ENCODE measurements at places on chromosomes 11 and 22.

GRCh38 chr11:84564180-84564866 lies 1062.8 kb downstream of the DLG2 start:
- no peak for DNase-seq

DNA sequence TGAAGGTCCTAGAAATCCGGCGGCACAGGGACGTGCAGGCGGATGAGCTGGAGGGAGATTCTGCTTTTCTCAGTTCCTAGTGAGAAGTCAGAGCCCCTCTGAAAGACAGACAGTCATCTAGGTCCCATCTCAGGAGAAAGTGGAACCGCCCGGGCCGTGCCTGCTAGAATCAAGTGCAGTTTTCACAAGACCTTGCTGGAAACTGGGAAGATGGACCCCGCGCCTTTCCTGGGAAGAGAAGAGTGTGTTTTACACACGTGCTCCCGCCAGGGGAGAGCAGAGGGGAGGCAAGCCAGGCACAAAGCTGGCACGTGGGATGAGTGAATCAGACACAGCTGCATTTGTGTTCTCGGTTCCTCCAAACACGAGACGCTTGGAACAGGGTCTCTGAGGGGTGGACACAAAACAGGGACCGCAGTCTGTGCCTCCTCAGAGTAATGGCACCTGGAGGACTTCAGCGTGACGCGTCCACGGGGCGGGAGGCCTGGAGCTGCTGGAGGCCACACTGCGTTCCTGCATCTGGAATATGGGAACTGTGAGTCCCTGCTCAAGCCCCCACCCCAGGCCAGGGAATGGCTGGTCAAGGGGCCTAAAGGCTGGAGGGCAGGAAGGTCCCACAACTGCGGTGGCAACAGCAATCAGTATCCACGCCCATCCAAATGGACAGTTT lies 218.3 kb downstream of the BRD1 start:
- DNase-seq: no peak

GRCh38 chr11:120424970-120425332 lies 86.6 kb upstream of the GRIK4 start:
- no peak for DNase-seq

DNA sequence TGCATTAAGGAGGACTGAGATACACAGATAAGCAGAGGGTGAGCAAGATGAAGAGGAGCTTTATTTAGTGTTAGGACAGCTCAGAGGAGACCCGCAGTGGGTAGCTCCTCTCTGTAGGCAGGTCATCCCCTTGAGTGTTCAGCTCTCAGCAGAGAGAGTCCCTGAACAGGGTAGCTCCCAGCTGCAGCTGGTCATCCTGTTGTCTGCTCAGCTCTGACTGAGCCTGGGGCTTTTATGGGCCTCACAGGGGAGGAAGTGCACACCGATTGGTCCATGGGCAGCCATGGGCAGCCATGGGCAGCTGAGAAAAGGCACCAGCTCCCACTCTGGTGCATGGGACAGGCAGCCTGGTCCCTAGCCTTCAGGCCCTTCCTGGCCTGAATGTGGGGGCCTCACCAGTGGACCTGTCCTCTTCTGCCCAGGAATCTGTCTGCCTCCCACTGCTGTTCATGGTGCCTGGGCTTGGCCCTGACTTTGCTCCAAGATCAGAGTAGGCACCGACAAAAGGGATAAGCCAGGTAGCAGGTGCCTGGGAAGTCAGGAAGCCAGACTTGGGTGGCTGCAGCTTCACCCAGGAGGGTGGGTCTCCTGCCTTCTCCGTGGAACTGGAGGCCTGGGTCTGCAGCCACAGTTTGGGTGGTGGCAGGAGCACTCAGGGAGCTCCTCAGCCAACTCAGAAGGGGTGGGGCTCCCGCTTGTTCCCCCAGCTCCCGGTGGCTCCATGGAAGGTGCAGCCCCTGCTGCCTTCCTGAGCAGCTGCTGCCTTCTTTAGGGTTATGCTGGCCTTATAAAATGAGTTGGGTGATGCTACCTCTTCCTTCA lies 54.7 kb downstream of the MYEOV start:
- no peak for DNase-seq

DNA sequence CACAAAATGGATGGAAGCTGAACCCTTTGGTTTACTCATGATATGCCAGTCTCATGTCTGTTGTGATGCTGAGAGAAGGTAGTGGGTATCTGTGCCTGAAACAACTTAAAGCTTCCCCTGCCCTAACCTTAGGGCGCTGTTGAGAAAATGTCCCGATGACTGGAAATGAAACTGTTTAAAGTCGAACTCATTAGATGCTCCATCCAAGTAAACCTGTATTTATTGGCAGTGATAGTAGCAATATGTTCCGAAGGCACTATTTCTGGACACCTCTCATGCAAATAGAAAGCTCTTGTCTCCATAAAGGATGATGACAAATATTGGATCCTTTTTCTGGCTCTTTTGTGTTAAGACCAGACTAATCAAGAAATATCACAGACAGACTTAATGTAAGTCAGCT lies 86.2 kb downstream of the GRAMD1B start:
- no peak for DNase-seq

GRCh38 chr11:116822575-116822974 lies 529 bp downstream of the APOA4 start:
- no peak for DNase-seq

DNA sequence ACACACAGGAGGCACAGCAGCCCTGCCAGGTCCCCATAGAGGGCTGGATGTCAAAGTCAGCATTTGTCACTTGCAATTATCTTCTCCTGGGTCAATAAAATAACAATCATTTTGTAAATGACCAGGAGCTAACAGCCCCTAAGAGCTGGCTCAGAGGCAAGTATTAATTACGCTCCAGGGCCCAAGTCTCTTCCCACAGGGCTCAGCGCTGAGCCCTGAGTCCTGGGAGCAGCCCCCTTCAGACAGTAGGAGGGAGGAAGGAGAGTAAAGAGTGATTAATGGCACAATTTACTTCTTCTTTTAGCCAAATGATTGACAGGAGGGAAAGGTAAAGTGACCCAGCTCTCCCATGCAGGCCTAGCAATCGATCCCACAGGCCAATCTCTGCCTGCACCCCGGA lies 99.0 kb upstream of the DRD2 start:
- no peak for DNase-seq

DNA sequence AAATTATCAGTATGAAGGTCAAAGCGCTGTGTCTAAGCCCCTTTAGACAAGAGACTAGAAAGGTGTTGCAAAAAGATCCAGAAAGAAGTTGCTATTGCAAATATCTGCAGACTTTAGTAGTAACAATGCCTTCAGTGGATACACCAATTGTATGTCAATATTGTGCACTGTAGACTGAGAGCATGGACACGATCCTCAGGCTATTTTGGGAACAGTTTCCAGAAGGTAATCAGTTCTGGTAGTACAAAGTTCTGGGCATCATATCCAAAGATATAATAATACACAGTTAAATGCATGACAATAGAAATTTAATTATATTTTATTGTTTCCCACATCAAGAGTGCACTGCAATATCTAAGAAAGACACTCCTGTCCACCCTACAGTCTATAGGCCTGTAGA lies 84.1 kb upstream of the LUZP2 start:
- DNase-seq: no peak

DNA sequence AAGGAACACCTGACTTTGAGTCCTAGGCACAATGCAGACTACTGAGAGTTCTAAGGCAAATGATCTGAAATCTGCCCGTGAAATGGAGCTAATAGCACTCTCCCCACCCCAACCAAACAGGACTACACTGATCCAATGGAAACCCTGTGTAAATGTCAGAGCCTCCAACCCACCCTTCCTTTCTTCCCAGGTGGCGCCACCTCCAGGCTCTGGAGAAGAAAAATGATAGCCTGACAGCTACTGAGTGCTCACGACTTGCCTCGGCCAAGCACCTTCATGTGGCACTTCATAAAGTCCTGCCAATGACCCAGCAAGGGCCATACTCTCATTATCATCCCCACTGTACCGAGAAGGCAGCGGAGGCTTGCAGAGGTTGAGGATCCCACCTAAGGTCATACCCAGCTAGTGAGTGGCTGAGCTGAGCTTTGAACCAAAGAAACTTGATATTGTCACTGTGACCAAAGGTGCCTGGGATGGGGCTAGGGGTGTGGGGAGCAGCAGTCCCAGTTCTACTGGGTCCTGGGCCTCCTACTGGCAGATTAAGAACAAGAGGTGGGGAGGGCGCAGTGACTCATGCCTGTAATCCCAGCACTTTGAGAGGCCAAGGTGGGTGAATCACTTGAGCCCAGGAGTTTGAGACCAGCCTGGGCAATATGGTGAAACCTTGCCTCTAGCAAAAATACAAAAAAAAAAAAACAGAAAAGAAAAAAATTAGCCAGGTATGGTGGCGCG lies 20.5 kb downstream of the TST start:
- DNase-seq: no peak

DNA sequence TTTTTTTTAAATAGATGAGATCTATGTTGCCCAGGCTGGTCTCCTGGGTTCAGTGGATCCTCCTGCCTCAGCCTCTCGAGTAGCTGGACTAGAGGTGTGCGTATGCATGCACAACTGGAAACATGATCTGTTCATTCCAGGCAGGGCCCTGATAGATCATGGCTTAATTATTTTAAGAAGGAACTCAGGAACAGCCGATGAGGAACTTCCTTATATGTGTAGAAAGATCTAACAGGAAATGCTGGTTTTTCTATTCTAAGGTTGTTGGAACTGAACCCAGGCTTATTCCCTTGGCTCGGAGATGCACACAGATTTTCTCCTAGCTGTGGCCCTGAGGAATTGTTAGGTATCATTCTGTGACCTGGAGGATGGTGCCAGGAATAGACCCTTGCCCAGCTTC lies 32.4 kb downstream of the SPECC1L start:
- DNase-seq: no peak

GRCh38 chr22:22835771-22836291 lies 51.8 kb upstream of the IGLL5 start:
- DNase-seq: no peak

DNA sequence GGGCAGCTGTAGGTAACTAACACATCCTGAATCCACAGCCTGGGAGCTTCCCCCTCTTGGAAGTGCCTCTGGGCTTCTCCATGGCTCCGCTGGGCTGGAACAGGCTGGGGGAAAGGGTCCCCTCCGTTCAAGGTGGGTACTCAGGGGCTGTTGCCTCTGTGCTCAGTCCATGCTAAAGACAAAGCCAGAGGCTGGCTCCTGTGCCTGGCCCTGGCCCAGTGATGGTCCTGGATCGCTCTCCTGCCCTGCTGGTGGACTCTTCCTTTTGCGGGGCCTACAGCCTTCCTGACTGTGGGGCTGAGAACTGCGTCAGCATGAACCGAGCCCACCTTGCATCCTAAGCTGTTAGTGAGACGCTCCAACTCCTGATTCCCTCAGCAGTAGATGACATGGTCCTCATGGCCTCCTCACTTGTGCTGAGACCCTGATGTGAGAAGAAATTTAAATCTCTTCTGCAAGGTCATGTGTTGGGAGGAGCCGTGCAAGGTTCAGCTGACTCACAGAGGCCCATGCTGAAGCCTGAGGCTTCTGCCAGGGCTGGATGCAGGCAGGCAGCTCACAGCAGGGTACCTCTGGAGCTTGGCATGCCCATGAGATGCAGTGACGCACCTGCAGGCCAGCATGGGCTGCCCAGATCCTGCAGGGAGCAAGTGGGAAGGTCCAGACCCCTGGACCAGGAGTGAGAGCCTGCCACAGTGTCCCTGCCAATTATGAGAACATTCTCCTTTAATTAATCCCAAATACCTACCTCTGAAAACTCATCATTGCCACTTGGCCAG lies 1285.5 kb downstream of the TBC1D22A start:
- DNase-seq: no peak

DNA sequence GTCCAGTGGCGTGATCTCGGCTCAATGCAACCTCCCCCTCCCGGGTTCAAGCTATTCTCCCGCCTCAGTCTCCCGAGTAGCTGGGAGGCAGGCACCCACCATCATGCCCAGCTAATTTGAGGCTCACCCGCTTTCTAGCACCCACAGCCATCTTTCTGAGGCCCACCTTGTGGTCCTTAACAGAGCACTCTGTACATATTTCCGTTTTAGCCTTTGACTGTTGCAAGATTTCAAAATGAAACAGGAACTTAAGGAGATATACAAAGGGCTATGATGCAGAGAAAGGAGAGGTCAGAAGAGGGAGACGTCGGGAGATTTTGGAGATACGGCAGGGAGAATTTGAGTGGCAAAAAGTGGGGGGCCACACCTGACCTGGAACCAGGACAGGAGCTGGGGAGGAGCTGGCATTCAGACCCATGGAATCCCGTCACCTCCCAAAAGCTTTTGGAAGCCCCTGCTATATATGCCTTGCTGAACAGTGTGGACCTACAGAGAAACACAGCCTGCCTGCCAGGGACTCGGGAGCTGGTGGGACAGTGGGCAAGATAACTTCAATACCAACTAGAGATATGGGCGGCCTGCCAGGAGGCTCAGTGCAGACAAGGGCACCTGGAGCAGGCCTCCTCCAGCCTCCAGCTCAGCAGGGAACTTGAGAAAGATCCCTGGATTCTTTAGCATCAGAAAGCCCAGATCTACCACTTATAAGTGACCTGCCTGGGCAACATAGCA lies 8.0 kb upstream of the CLCF1 start:
- DNase-seq: no peak

GRCh38 chr11:9568161-9568853 lies 5.2 kb upstream of the WEE1 start:
- DNase-seq: no peak

DNA sequence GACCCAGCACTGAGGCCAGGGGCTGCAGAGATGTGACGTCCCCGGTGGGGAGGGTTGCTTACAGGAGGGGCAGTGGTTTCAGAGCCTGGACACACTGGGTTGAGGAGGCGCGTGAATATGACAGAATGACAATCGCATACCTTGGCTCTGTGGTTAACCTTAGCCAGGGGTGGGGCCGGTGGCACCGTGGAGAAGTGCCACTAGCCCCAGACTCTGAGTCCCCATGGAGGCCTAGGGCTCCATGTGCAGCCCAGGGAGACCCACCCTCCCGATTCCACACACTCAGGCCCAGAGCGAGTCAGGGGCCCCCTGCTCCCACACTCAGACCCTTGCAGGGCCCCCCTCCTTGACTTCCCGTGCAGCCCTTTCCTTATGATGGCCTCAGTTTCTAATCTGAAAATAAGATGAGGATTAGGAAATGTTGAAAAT lies 3.6 kb upstream of the ACR start:
- no peak for DNase-seq

DNA sequence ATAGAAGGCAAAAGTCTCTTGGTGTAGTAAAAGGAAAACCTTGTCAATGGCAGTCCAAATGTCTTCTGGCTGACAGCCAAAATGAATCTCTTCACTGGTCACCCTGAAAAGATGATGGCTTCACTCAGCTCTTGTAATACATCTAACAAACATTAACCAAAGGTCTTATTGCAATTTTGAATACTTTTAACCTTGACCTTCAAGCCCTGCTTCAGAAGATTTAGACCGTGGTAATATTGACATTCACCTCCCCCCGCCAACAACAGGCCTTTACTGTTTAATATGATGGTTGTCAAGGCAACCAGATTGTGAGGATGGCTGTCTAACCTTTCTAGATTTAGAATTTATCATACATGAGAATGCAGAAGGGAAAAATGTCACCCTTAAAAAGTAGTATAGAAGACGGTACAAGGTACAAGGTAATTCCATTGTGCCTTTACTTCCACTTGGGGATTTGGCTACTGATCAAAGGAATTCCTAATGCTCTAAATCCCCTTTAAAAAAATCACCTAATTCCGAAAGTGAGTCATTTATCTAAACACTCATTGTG lies 342.3 kb downstream of the LARGE1 start:
- no peak for DNase-seq

Measured in stimulated activated CD4-positive, alpha-beta T cell treated with anti-CD3 and anti-CD28 coated beads, TNF-alpha, amount 100 ng/mL, for 1 hour (primary cell).